ENCODE measurements at places on chromosomes 1 and 21. TPM values are rescaled to one million over a fixed set of nuclear protein-coding genes. Genes with fewer than 3 reads are reported as not detected.

The PLA2G2C gene
- not detected for total RNA-seq

The METTL13 gene
- 30.7 TPM for total RNA-seq

The LYPLAL1 gene
- total RNA-seq: 59.8 TPM

The KMO gene
- total RNA-seq: not detected

The ZNF648 gene
- total RNA-seq: not detected

The CCDC18 gene
- 11.5 TPM for total RNA-seq

The PGLYRP4 gene
- not detected for total RNA-seq

The C1orf87 gene
- total RNA-seq: not detected

The MCOLN3 gene
- total RNA-seq: 6.9 TPM

The KCNK2 gene
- total RNA-seq: 3.8 TPM

The L1TD1 gene
- total RNA-seq: not detected

The ARMH1 gene
- 2.6 TPM for total RNA-seq

The LENEP gene
- not detected for total RNA-seq

The SMCP gene
- not detected for total RNA-seq

The FCRL4 gene
- not detected for total RNA-seq

The FNDC10 gene
- 0.52 TPM for total RNA-seq

The SLC9C2 gene
- total RNA-seq: not detected

The AMY1A gene
- total RNA-seq: not detected

The GSTM1 gene
- not detected for total RNA-seq

The LCE6A gene
- total RNA-seq: not detected

The FMN2 gene
- total RNA-seq: not detected

The AMY2A gene
- total RNA-seq: 0.09 TPM

The GDAP2 gene
- 14.6 TPM for total RNA-seq

The FALEC gene
- 1.6 TPM for total RNA-seq

The AMY1C gene
- total RNA-seq: not detected

The PPM1J gene
- 0.26 TPM for total RNA-seq

The LCE2B gene
- total RNA-seq: not detected

The PTGER3 gene
- total RNA-seq: 0.47 TPM

The ODF2L gene
- total RNA-seq: 20.5 TPM

The CELF3 gene
- not detected for total RNA-seq

The KIF17 gene
- total RNA-seq: 0.32 TPM

The TLR5 gene
- not detected for total RNA-seq

The CFAP74 gene
- total RNA-seq: not detected

The ADCY10 gene
- 0.17 TPM for total RNA-seq

The RGS1 gene
- total RNA-seq: not detected

The LCE1E gene
- not detected for total RNA-seq

The SPSB1 gene
- total RNA-seq: 20.3 TPM

The WNT3A gene
- not detected for total RNA-seq

The SMAP2 gene
- 10.6 TPM for total RNA-seq

The ARV1 gene
- total RNA-seq: 10.9 TPM

The HHIPL2 gene
- total RNA-seq: 2.1 TPM

The ANGPTL3 gene
- total RNA-seq: not detected

The CTSS gene
- 9.0 TPM for total RNA-seq

The KAZN gene
- total RNA-seq: 3.8 TPM

The RGS7 gene
- under 0.01 TPM for total RNA-seq

The SLC5A3 gene
- 9.4 TPM for total RNA-seq

The S100A5 gene
- total RNA-seq: 0.77 TPM

The ACTN2 gene
- total RNA-seq: not detected

The KRTAP11-1 gene
- not detected for total RNA-seq

The RAB29 gene
- total RNA-seq: 18.6 TPM

The MANEAL gene
- 1.8 TPM for total RNA-seq

The CA6 gene
- total RNA-seq: not detected

The FABP3 gene
- 94.9 TPM for total RNA-seq

The FAM72C gene
- total RNA-seq: 0.09 TPM

The DENND2C gene
- total RNA-seq: 1.5 TPM
